ENCODE measurements at places on chromosomes 2 and 18.

DNA sequence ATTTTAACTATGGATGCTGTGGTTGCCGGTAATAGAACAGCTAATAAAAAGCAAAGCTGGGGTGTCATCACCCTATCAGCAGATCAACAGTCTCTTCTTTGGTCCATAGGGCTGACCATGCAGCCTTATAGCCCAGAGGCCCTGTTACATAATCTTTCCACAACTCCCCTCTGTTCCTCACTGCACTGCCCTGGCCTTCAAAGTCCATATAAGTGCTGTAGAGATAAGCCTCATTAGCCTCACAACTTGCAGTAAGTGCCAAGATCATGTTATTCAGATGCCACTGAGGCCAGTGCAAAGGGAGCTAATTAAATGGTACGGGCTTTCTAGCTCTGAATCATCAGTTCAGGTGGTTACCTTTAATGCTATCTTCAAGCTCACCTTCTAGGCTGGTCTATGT is 89.7 kb upstream of the CXCR4 start:
- no peak for DNase-seq

DNA sequence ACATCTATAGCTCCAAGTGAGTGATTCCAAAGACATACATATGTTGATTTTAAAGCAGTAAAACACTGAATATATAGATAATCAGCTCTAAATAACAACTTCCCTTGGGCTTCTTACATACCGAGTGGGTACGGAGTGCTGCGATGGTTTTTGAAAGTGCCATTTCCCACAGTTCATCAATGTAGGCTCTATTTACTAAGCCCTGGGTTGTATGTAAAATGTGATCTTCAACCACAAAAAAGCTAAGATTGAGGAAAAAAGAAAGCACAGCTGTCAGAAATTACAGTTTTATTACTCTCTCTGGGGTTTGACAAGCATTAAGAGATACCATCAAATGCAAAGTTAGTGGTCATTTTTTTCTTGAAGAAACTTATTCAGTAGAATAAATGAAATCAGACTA is 312.8 kb downstream of the EXOC6B start:
- no peak for DNase-seq

GRCh38 chr2:236899146-236899545 is 186.5 kb upstream of the COPS8 start:
- no peak for DNase-seq

GRCh38 chr18:9876867-9877654 is 8.7 kb upstream of the TXNDC2 start:
- DNase-seq, result no peak

- no peak for DNase-seq
Measured at GRCh38 chr2:150228936-150229335, 258.5 kb downstream of the RND3 start.

GRCh38 chr2:40027968-40028367 is 248.9 kb upstream of the THUMPD2 start:
- no peak for DNase-seq

- no peak for DNase-seq
Measured at GRCh38 chr2:215032153-215032552, 106.3 kb downstream of the ABCA12 start.

DNA sequence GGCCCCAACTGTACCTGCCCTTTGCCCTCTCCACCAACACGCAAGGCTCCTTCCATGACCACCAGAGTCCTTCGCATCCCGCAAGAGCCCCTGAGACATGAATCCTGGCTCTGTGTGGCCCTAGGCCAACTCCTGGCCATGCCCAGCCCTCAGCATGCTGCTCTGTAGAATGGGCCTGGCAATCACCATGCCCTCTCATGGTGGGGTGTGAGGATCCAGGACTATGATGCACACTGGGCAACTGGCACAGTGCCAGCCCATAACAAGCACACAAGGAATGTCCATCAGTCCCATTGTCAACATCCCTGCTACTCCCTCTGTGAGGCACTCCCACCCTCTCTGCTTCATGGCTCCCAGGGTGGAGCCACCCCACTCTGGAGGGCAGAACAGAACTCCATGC is 44.7 kb downstream of the FER1L5 start:
- no peak for DNase-seq

GRCh38 chr2:205682239-205682970 is at the start of gene NRP2:
Gene NRP2, plus strand, starts transcription at chr2:205682501. Its CDS starts 790 bp downstream, at chr2:205683291.
- peak; percentile 52 for DNase-seq

- peak; percentile 69 for DNase-seq
Measured at GRCh38 chr2:168194784-168195522, 52.4 kb downstream of the STK39 start.

- DNase-seq, result peak; percentile 33
Measured at GRCh38 chr18:79634186-79634585, 45.4 kb upstream of the CTDP1 start.

- DNase-seq, result no peak
Measured at GRCh38 chr18:313931-314330, 46.1 kb upstream of the THOC1 start.

DNA sequence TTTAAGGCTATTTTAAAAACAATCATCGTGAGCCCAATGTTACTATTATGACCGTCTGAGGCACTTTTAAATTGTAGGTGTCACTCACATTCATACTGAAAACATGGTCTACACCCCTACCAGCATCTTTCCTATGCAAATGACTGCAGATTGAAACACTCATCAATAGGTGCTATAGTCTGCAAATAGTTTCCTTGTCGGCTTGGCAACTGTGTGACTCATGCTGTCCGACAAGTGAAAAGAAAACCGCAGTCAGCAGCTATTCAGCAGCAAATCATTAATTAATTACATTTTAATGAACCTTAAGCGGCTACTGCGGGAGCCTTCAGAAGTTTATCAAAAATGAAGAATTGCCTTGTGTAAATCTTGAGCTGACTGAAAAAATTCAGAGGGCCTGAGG is 134.4 kb downstream of the FIGN start:
- DNase-seq, result no peak

GRCh38 chr2:235532307-235532706 is 38.5 kb downstream of the AGAP1 start:
- no peak for DNase-seq

- no peak for DNase-seq
Measured at GRCh38 chr2:71333619-71334018, 2.0 kb downstream of the ZNF638 start.

DNA sequence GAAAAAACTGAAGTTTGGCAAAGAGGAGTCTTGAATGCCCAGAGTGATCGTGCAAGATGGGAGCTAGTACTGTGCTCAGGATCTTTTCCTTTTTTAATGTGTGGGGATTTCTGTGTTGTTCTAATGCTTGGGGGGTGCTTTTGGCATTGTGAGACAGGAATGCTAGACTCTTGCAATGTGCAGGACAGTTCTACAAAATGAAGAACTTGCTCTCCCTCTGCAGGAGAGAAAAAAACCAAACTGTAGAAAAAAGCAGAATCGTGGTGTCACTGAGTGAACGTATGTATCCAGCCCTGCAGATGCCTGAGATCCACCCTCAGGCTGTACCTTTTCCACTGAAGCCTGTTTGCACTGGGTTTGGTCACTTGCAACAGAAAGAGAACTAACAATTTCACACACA is 12.1 kb upstream of the TTC39C start:
- DNase-seq, result no peak

GRCh38 chr2:241796610-241797138 is 12.3 kb upstream of the NEU4 start:
- peak; percentile 37 for DNase-seq

DNA sequence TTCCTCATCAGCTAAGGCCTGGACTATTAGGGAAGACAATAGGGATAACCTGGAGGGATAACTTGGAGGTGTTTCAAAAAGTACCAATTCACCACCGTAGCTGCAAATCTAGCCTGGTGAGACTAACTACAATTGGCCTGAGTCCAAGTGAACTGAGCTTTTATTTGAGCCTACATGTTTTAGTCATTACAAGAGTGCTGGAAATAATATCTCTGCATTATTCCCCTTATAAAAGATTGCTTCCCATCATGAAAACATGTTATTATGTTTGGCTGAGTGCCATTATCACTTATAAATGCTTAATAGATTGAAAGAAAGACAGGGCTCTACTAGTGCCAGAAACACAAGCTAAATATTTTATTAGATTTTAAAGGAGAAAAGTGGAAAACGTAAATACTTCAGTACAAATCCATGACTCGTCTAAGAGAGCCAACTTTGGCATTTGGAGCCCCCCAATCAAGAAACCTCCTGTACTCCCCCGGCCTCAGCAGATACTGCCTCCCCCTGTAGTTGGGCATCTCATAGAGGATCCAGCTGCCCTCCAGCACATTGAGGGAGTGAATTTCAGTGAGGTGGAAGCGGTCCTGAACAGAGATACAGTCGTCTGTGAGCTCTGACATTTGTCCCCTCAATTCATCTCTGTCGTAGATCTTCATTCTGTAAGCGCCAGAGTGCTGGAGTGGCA is 3.6 kb downstream of the CRYGB start:
- DNase-seq, result no peak

DNA sequence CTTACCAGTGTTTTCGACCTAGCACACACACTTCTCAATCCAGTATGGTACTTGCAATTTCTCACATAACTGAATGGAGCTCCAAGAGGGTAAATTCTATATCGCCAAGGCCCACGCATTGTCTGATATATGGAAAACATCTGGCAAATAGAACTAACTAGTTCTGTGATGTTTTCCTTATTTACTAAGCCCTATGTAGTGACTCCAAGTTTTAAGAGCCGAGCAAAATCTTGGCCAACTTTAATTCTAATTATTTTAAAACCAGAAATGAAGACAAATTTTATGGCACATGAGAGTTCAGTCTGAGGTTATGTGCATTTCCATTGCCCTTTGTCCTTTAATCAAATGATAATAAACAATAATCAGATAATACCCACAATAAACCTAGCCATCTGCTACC is 1119.7 kb upstream of the CNTNAP5 start:
- no peak for DNase-seq

GRCh38 chr18:44795241-44795640 is 114.6 kb downstream of the SETBP1 start:
- DNase-seq, result no peak

All from activated CD8-positive, alpha-beta memory T cell treated with anti-CD3 and anti-CD28 coated beads, Interleukin-2, amount 10 ng/mL, durations not matched to agents 7 days and 5 days (primary cell).